ENCODE measurements at places on chromosomes 6 and 20. TPM values are rescaled to one million over a fixed set of nuclear protein-coding genes. Genes with fewer than 3 reads are reported as not detected.

HLA-DPB1 gene
- polyA plus RNA-seq, result 17.9 TPM

GNMT gene
- polyA plus RNA-seq, result 0.21 TPM

EPPIN gene
- not detected for polyA plus RNA-seq

ATP9A gene
- polyA plus RNA-seq, result 16.2 TPM

IP6K3 gene
- 220 TPM for polyA plus RNA-seq

All from psoas muscle (tissue), 8 donors.